ENCODE measurements at places on chromosomes 2 and 18. TPM values are rescaled to one million over a fixed set of nuclear protein-coding genes. Genes with fewer than 3 reads are reported as not detected.
A peak's percentile ranks its signal among the peaks of the same experiment; 100 is the strongest.

- no peak overlapping the region for H3K27ac ChIP-seq
- H3K27me3 ChIP-seq, result no peaks in the 10 kb centered on the region
- DNase-seq, result no peak
These were observed 12.9 kb upstream of the ESPNL start for GRCh38 chr2:238087211-238087610.

- no peaks in the 10 kb centered on the region for H3K36me3 ChIP-seq
- H3K27ac ChIP-seq, result no peak overlapping the region
- no peak for DNase-seq
- H3K4me1 ChIP-seq, result no peaks in the 10 kb centered on the region
- H3K27me3 ChIP-seq, result peaks cover 26% of the 10 kb centered on the region
These were observed 57.5 kb downstream of the PAX3 start for GRCh38 chr2:222241128-222241870.

GRCh38 chr2:187917535-187917934, 363.3 kb upstream of the TFPI start:
- H3K27me3 ChIP-seq, result no peaks in the 10 kb centered on the region
- DNase-seq, result no peak
- no peaks in the 10 kb centered on the region for H3K4me1 ChIP-seq
- H3K27ac ChIP-seq, result no peak overlapping the region

GRCh38 chr2:203897544-203897943, 30.0 kb downstream of the CTLA4 start:
- H3K27ac ChIP-seq, result no peak overlapping the region
- DNase-seq, result no peak
- H3K36me3 ChIP-seq, result no peaks in the 10 kb centered on the region
- no peak overlapping the region for H3K4me3 ChIP-seq
- H3K27me3 ChIP-seq, result no peaks in the 10 kb centered on the region

- no peak overlapping the region for H3K4me3 ChIP-seq
- no peaks in the 10 kb centered on the region for H3K4me1 ChIP-seq
- H3K27ac ChIP-seq, result no peak overlapping the region
- peaks cover 86% of the 10 kb centered on the region for H3K36me3 ChIP-seq
- DNase-seq, result no peak
These were observed 35.4 kb downstream of the PPP4R3B start for GRCh38 chr2:55581874-55582547.

- H3K27ac ChIP-seq, result no peak overlapping the region
- no peaks in the 10 kb centered on the region for H3K27me3 ChIP-seq
- H3K4me3 ChIP-seq, result no peak overlapping the region
- H3K36me3 ChIP-seq, result no peaks in the 10 kb centered on the region
- DNase-seq, result no peak
- no peaks in the 10 kb centered on the region for H3K4me1 ChIP-seq
These were observed 263.2 kb downstream of the TMEM182 start for GRCh38 chr2:103025056-103025455.

DNA sequence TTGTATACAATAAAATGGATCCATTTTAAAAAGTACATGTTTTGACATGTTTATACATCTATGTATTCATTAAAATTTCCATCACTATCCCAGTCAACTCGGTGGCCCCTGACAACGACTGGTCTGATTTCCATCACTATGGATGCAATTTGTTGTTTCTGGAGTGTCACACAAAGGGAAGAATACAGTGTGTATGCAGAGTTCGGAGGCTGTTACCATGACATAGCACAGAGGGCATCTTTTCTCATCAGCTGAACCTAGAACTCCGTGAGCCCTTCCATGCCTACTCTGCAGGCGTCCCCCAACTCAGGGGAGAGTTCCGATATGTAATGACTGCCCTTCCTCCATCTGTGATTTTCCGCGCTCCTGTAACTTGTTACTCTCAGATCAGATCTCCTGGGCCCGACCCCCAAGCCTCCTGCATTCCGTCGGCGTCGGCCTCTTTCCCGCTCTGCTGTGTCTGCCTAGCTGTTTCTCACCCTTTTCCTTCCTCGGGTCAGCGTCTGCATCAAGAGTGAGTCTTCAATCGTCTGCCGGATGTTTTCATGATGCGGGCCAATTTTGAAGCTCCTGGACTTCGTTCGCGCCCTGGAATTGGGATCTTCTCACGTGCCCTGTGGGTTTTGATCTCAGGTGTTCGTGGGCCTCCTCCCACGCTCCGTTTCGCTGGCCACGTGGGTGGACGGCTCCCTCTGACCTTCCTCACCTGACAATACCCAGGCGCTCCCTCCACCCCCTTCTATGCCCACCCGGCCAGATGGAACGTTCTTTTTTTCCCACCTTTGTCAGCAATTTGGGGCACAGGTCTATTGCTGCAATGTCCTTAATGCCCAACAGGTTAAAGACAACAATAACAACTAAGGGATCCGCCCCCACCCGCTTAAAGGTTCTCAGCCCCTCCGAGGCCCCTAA, 161.0 kb downstream of the TWIST2 start:
- DNase-seq, result no peak
- H3K27me3 ChIP-seq, result peaks cover 14% of the 10 kb centered on the region
- H3K36me3 ChIP-seq, result no peaks in the 10 kb centered on the region
- no peak overlapping the region for H3K27ac ChIP-seq
- H3K4me1 ChIP-seq, result no peaks in the 10 kb centered on the region
- H3K4me3 ChIP-seq, result no peak overlapping the region

- H3K4me1 ChIP-seq, result peaks cover 38% of the 10 kb centered on the region
- peaks cover 4% of the 10 kb centered on the region for H3K36me3 ChIP-seq
- peak overlapping the region; percentile 77 for H3K27ac ChIP-seq
- H3K27me3 ChIP-seq, result peaks cover 96% of the 10 kb centered on the region
These were observed 1.6 kb downstream of the OSR1 start for GRCh38 chr2:19356545-19357401.

- H3K4me1 ChIP-seq, result peaks cover 37% of the 10 kb centered on the region
- DNase-seq, result peak; percentile 81
- peak overlapping the region; percentile 64 for H3K4me3 ChIP-seq
- H3K27ac ChIP-seq, result peak overlapping the region; percentile 58
- peaks cover 5% of the 10 kb centered on the region for H3K27me3 ChIP-seq
These were observed 1.1 kb upstream of the DUSP2 start for GRCh38 chr2:96146153-96146880.

- DNase-seq, result no peak
- peak overlapping the region; percentile 53 for H3K27ac ChIP-seq
- no peaks in the 10 kb centered on the region for H3K4me1 ChIP-seq
- no peak overlapping the region for H3K4me3 ChIP-seq
- no peaks in the 10 kb centered on the region for H3K27me3 ChIP-seq
These were observed 321.4 kb downstream of the IRS1 start for GRCh38 chr2:226478109-226478809.

DNA sequence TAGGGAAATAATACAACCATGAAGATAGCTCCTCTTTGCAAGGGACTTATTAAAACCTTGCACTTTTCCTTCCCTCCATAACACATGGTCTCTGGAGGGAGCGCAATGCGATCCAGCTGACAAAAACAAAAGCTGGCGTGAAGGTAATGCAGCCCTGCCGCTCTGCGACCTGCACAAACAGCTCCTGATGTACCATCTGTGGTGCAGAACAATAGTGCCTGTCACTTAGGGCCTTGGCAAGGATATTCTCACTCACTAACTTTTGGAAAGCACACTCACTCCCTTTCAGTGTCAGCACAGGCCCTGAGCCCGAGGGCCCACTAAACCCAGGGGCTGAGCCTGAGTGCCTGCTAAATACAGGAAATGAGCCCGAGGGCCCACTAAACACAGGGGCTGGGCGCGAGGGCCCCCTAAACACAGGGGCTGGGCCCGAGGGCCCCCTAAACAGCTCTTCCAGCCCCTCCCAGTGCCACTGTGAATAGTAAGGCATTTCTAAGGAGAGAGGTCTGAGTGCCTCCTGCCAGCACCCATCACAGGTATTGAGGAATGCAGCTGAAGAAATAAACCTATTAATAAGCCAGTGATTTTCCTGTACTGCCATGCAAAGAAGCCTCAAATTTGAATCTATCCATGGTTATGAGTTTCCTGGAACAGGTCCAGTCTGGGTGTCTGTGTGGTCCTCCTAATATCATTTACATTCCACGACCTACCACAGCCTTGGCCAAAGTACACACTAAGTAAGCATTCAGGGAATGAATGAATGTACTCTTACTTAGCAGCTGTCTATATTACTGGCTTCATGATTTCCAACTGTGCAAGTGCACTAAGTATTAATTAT, 9.3 kb downstream of the L3MBTL4 start:
- no peak for DNase-seq
- peaks cover 13% of the 10 kb centered on the region for H3K4me1 ChIP-seq
- H3K36me3 ChIP-seq, result no peaks in the 10 kb centered on the region
- no peak overlapping the region for H3K27ac ChIP-seq
- no peak overlapping the region for H3K4me3 ChIP-seq
- H3K27me3 ChIP-seq, result no peaks in the 10 kb centered on the region

GRCh38 chr2:34892766-34893165, 1293.7 kb upstream of the FAM98A start:
- H3K27ac ChIP-seq, result no peak overlapping the region
- no peaks in the 10 kb centered on the region for H3K27me3 ChIP-seq
- H3K4me1 ChIP-seq, result no peaks in the 10 kb centered on the region
- H3K36me3 ChIP-seq, result no peaks in the 10 kb centered on the region
- H3K4me3 ChIP-seq, result no peak overlapping the region
- no peak for DNase-seq

DNA sequence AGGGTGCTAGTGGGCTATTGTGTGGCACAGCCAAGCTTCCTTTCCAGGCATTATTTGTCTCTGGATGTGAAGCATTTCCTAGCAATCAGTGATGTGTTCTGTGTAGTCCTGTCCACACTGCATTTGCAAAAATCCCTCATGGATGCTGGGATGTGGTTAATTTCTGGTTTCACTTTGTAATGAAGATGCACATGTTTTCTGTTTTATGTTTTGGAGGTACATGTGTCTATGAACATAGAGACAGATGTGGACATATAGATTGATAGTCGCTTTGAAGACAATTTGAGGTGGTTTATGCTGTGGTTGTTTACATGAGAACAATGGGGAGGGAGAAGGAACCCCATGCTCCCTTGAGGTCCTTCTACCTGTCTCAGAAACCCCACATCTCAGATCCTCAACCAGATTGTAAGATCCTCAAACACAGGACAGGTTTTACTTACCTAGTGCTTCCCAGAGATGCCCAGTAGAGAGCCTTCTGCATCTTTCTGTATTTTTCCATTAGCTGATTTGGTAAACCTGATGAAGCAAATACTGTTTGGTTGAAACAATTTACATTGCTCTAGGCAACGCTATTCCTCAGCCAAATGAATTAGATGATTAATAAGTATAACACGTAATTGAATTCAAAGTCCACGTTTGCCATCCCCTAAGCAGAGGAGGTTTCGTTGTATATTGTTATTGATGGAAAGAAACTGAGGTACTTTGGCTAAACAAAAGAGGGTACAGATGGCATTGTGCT, 204.4 kb downstream of the SPP2 start:
- H3K4me3 ChIP-seq, result no peak overlapping the region
- no peak overlapping the region for H3K27ac ChIP-seq
- H3K27me3 ChIP-seq, result no peaks in the 10 kb centered on the region
- H3K36me3 ChIP-seq, result no peaks in the 10 kb centered on the region
- DNase-seq, result no peak
- H3K4me1 ChIP-seq, result no peaks in the 10 kb centered on the region

- H3K27me3 ChIP-seq, result no peaks in the 10 kb centered on the region
- DNase-seq, result peak; percentile 83
- no peaks in the 10 kb centered on the region for H3K36me3 ChIP-seq
- H3K4me3 ChIP-seq, result peak overlapping the region; percentile 7
- peaks cover 32% of the 10 kb centered on the region for H3K4me1 ChIP-seq
These were observed 56.2 kb upstream of the SLC16A14 start for GRCh38 chr2:230124757-230125431.

DNA sequence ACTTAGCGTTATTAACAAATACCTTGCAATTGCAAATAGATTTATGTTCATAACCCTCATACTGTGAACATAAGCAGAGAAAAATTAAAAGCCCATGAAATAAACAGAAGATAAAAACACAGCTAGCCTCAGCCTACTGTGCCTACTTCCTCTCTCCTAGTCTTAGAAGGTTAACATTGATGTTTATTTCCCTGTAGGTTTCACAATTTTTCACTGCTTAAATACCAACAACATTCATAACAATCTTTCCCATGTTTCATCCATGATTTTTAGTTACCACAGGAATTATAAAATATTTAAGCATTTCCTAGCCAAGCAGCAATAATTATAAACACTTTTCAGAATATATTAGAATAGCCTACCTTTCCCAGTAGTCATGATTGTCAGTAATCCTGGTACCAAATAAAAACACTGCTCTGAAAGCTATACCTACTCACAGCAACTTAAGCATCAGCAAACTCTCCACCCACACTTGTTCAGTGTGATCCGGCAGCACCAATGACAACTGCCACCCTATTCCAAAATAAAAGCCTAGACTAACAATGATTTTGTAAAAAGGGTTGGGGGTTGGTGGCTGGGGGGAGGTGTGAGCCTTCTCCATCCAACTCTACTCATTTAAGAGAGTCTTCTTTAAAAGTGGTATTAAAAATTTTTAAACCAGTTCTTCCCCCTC, 40.6 kb upstream of the RNU4ATAC start:
- no peak overlapping the region for H3K4me3 ChIP-seq
- peaks cover 24% of the 10 kb centered on the region for H3K4me1 ChIP-seq
- no peaks in the 10 kb centered on the region for H3K27me3 ChIP-seq
- no peaks in the 10 kb centered on the region for H3K36me3 ChIP-seq
- DNase-seq, result no peak
- no peak overlapping the region for H3K27ac ChIP-seq

- DNase-seq, result no peak
- H3K27me3 ChIP-seq, result no peaks in the 10 kb centered on the region
- no peak overlapping the region for H3K4me3 ChIP-seq
- no peak overlapping the region for H3K27ac ChIP-seq
- H3K36me3 ChIP-seq, result no peaks in the 10 kb centered on the region
- H3K4me1 ChIP-seq, result no peaks in the 10 kb centered on the region
These were observed 133.5 kb downstream of the SRBD1 start for GRCh38 chr2:45477546-45477945.

GRCh38 chr18:45962461-45962860, 4.7 kb downstream of the EPG5 start:
- peaks cover 61% of the 10 kb centered on the region for H3K4me1 ChIP-seq
- H3K36me3 ChIP-seq, result peaks cover 3% of the 10 kb centered on the region
- no peak for DNase-seq
- peak overlapping the region; percentile 25 for H3K27ac ChIP-seq

DNA sequence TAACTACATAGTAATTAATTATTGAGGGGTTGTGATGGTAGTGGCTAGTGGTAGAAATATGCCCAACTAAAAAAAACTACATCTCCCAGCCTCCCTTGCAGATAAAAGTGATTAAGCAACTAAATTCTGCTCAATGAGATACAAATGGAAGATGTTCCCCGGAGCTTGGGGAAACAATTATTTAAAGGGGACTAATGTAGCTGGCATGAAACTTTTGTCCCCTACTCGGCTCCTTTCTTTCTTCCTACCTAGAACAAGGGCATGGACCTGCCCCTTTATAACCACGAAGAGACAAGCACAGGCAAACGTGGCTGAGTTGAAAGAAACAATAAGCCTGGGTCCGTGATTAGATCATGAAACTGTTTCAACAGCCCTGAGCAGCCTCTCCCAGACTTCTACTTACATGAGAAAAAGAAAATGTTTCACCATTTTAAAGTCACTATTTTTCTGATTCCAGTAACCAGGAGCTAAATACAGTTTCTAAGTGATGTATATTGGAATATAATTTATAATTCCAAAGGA, 236.9 kb downstream of the SCG2 start:
- H3K27me3 ChIP-seq, result no peaks in the 10 kb centered on the region
- H3K36me3 ChIP-seq, result no peaks in the 10 kb centered on the region
- no peaks in the 10 kb centered on the region for H3K4me1 ChIP-seq
- no peak for DNase-seq

Gene SPP2
- total RNA-seq, result not detected

Gene LIPG
- total RNA-seq, result 3.7 TPM

Gene CXCR1
- 10.4 TPM for total RNA-seq

Gene CHN1
- 16.8 TPM for total RNA-seq

Gene IL18RAP
- 6.8 TPM for total RNA-seq

Gene SAG
- total RNA-seq, result not detected

Gene PRSS56
- total RNA-seq, result not detected

Gene NDUFS1
- total RNA-seq, result 58.2 TPM

Gene TTN
- total RNA-seq, result 40.3 TPM

Gene MAL
- total RNA-seq, result 13.4 TPM

Gene GDF7
- 0.62 TPM for total RNA-seq
